ENCODE measurements at places on chromosomes 11 and 22.

- DNase-seq = no peak
Measured at GRCh38 chr11:75143420-75143731, 7.5 kb upstream of the SLCO2B1 start.

DNA sequence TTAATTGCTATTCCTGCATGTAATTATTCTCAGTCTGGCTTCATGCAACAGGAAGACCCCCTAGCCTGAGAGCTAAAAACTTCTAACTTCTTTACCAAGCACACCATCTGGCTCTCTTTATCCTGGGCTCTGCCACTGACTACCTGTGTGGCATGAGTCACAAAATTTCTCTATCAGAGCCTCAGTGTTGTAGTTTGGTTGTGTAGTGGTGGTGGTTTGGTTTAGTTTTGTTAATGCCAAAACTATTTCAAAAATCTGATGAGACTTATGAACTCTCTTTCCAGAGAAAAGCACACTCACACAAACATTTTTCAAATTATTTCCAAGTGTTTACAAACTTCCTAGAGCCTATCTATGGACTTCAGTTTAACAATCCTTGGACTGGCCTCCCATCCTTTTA lies 7.5 kb upstream of the IL17RA start:
- DNase-seq = no peak

DNA sequence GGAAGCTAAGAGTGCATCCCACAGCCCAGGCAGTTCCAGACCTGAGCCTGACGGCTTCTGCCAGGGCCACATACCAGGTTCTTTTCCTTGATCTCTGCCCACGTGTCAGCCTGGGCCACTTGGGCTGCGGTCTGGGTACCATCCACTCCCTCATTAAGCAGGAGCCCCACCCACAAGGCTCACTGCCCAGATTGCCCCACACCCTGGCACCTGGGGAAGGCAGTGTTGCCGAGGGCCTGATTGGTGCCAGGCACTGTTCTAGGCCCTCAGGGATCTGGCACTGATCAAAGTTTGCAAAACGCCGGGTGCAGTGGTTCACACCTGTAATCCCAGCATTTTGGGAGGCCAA lies 15.4 kb downstream of the GGA1 start:
- DNase-seq = no peak

DNA sequence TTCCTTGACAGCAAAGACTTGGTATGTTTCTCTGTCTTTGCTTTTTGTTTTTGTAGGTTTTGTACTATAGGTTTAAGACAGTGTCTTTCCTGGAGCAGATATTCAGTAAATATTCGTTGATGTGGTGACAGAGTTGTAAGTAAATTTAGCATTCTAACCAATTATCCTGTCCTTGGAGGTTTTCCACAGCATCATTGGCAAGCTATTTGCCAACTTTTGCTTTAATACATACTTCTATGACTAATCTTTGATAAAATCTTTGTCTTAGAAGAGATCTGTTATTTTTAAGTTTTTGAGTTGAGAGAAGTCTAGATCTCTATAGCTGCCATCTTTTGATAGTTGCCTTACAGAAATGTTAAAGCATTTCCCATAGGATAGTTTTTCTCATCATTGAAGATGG lies 3.8 kb downstream of the USP47 start:
- DNase-seq = no peak

- no peak for DNase-seq
Measured at GRCh38 chr11:41003339-41004282, 455.8 kb downstream of the LRRC4C start.

DNA sequence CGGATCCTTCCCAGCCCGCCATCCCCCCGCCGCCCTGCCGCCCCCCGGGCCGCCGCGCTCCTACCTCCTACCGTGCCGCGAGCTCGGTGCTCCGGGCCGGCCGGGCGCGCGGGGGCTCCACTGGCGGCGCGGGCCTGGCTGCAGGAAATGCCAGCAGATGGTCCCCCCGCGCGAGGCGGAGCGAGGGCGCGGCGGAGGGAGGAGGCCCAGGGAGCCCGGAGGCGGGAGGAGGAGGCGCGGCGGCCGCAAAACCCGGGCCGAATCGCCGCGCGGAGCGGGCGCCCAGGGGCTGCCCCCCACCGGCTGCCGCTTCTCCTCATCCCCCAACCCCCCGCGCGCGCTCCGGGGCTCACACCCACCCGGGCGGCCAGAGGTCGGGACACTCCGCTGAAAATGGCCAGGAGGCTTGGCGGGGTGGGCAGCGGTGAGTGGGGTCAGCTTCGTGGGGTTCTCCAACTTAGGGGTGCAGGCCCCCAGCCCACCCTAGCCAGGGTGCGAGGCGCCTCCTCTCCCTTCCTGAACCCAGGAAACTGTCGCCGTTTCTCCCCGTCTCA lies at the start of gene OSBPL5:
OSBPL5 (minus strand) TSS at position 159 of the 554 bp plus-strand sequence. CDS start 36,162 bp downstream, outside the sequence.
- no peak for DNase-seq

DNA sequence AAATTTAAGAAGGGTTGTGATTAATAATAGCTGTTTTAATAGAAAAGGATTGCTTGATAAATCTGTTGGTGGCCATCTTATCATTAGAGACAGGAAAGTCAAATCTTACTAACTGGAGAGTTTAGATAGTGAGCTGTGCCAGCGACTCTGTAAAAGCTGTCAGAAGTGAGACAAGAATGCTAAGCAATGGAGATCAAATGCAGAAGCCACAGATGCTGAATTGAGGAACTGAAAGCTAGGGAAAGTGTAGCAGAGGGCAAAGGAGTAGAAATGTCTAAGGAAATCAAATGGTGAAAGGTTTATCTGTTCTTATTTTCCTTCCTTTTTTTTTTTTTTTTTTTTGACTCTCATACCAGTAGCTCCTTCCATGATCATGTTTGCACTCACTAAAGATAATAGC lies 13.7 kb downstream of the MS4A13 start:
- DNase-seq = peak; percentile 13

GRCh38 chr11:113184498-113184897 lies 129.9 kb upstream of the TTC12 start:
- no peak for DNase-seq

DNA sequence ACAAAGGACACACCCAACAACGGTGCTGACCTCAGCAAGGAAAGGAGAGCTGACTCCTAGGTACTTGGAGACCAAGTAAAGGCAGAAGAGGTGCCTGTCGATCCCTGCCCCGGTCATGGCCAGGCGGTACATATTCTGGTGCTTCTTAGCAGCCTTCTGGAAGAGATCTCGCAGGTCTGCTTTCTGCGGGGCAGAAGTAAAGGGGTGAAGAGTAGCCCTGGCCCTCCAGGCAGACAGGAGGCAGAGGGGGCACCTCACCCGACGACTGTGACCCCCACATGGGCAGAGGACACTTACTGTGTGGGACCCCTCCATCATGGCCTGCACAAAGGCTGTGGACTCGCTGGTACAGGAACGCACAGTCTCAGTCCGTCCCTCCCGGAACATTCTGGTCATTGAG lies 7.4 kb downstream of the CPT1B start:
- DNase-seq = no peak

- no peak for DNase-seq
Measured at GRCh38 chr11:75345455-75346160, 5.9 kb downstream of the ARRB1 start.

DNA sequence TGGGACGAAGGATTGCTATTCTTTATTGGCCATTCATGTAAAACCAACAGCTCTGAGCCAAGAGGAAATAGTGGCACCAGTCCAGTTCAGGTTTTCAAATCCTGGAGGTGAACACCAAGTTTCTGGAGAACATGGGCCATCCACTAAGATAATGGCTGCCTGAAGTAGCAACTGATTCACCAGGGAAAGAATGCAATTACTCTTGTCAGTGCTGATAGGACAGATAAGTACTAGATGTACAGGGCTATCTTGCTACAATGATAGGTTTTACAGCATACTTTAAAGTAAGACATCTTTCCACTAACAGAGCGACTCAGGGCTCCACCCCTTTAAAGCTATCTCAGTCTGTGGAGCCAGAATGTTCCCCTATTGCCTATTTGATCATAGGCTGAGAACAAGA lies 36.8 kb upstream of the APOA1 start:
- DNase-seq = no peak

DNA sequence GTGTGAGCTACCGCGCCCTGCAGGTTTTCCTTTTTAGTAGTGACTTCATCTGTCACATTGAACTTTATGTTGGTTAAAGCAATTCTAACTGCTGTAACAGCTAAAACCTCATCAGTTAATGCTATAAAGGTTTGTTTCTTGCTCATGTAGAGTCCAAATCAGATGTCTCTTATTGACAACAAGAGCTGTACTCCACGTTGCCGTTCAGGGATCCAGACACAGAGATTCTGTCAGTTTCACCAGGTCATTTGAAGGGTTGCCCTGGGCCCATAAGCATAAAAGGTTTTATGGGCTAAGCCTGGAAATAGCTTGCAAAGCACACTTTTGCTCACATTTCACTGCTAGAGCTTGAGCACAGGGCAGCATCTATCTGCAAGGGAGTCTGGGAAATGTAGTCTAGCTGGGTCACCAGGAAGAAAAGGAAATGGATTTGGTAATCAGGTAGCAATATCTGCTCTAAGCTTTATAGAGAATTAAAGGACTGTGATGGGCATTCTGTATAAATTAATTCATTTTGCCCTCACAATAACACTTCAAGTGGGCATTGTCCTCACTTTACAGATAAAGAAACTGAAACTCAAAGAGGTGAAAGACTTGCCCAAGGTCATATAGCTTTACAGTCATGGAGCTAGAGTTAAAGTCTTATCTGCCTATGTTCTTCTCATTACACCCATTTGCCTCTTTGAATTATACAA lies 25.2 kb upstream of the PTPRJ start:
- DNase-seq = peak; percentile 33

DNA sequence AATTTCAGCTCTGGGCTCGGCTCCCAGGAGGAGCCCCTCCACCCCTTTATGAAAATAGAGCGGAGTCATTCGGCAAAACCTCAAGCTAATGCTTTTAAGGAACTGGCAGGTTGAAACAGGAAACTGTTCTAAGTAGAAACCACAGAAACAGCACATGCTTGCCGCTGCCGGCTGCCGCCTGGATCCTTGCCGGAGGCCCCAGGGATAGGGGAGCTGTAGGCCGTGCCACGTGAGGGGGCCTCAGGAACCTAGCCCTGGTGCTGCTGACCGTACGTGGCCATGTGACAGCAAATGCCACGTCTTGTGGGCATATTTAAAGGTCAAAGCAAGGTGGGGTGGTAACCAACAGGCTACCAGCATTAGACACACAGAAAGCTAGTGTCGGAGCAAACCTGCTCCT lies 77.9 kb upstream of the TIMP3 start:
- DNase-seq = peak; percentile 38

- peak; percentile 63 for DNase-seq
Measured at GRCh38 chr22:46739094-46739870, 1.2 kb upstream of the CERK start.

DNA sequence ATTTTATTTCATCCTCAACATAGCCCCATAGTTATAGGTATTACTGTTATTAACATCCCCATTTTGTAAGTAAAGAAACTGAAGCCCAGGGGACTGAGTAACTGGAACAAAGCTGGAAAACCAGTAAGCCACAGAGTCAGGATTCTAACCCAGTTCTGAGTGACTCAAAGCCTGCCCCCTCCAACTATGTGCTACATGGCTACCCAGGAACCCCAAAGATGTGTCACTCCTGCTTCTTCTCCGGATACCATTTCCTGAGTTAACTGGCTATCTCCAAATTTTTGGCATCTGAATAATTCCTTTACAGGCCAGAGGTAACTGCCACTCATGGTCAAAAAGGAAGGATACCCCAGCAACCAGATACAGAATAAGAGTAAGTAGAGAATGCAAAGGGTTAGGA lies 43.6 kb downstream of the TENM4 start:
- DNase-seq = no peak

GRCh38 chr11:100861212-100861611 lies 174.1 kb downstream of the ARHGAP42 start:
- DNase-seq = no peak

- DNase-seq = no peak
Measured at GRCh38 chr11:119194811-119195440, 9.7 kb downstream of the NHERF4 start.

- DNase-seq = no peak
Measured at GRCh38 chr11:86453290-86454030, 78.8 kb downstream of the CCDC81 start.

DNA sequence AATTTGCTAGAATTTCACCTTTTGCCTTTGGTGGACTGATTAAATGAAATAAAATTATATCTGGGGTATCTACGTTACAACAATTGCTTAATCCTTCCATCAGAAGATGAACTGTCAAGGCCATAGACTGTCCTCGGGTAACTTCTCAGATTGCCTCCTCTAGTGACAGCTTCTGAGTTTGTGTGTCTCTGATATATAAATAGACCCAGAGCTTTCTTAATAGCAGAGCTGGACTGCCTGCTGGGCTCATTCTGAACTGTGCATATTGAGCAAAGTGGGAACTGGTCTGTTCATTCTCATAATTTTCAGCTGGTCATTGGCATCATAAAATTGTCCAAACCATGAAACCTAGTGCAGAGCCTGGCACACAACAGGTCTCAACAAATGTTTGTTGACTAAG lies 99.1 kb upstream of the GRAMD1B start:
- DNase-seq = no peak

GRCh38 chr11:23313001-23313400 lies 452.7 kb upstream of the CCDC179 start:
- no peak for DNase-seq

- no peak for DNase-seq
Measured at GRCh38 chr11:133993107-133993506, 36.3 kb upstream of the IGSF9B start.

GRCh38 chr11:117876341-117877119 lies at the start of gene FXYD6:
TSS of gene FXYD6 (minus strand) at chr11:117876658. CDS start at chr11:117842776, 33,882 bp downstream.
- no peak for DNase-seq

DNA sequence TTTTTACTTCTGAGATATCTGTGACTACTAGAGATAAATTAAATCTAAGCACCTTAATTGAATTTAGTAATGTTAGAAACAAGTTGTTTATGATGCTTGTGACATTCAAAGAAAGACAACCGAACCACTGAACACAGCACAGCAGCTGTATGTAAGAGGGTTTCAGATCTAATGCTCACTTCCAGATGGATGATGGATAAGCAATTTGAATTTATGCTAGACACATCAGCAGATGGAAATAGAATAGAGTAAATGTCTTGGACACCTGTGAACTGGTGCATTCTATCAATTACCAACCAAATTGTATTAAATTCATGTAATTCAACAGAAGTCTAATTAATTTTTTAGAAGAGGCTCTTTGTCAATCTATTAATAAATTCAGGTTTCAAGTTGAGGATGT lies 306.3 kb downstream of the CNTN5 start:
- no peak for DNase-seq

Measured in HL-60 (cell line).